ENCODE measurements at places on chromosomes 12 and 14.

DNA sequence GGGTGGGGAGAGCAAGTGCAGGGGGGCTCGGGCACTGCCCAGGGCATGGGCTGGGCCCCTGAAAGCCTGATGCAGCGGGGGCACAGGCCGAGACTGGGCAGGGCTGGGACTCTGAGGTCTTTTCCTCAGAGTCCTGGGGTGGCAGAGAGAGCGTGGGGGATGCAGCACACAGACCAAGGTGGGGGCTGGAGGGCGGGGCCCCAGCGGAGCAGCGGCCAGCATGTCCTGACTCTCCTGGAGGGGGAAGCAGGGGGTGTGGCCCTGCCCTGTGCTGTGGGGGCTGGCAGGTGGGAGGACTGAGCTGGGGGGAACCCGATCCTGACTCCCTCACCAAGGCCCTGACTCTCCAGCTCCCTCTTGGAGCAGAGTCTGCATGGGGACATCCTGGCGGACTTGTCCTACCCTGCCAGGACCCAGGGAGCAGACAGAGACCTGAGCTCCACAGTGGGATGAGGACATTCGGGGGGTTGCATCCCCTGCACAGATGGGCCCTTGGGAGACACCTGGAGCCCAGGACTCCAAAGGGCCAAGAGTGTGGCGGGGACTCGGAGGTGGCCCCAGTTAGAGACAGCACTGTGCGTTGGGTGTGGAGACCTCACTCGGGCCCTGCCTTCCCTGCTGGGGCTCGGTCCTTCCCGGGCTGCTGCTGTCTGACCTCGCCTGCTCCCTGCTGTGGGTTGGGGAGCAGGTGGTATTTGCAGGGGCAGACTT is 326.1 kb downstream of the TMEM121 start:
- no peak overlapping the region for H3K4me3 ChIP-seq
- no peaks in the 10 kb centered on the region for H3K27me3 ChIP-seq
- H3K27ac ChIP-seq, result no peak overlapping the region
- H3K36me3 ChIP-seq, result no peaks in the 10 kb centered on the region
- H3K4me1 ChIP-seq, result no peaks in the 10 kb centered on the region

GRCh38 chr14:23653051-23653450 is 16.9 kb downstream of the DHRS2 start:
- no peaks in the 10 kb centered on the region for H3K27me3 ChIP-seq
- H3K4me3 ChIP-seq, result no peak overlapping the region
- H3K36me3 ChIP-seq, result no peaks in the 10 kb centered on the region
- DNase-seq, result no peak
- H3K27ac ChIP-seq, result no peak overlapping the region

DNA sequence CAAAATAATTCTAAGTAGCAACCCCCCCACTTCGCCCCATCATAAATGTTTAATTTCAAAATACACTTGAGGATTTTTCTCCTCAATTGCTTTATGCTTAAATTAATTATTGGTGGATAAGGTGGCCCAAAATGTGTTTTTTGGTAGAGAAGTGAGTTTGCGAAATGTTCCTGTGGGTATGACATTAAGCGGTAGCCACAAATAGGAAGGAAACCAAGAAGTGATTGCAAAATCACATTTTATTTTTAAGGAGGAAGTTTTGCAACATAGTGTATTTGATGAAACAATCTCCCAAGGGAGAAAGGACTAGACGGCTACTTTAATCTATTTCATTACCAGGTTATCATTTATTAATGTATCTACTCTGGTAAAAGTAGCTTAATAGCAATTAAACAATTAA is 25.5 kb downstream of the SLC25A3 start:
- H3K27ac ChIP-seq, result no peak overlapping the region
- no peak overlapping the region for H3K4me3 ChIP-seq
- peaks cover 5% of the 10 kb centered on the region for H3K4me1 ChIP-seq
- H3K27me3 ChIP-seq, result no peaks in the 10 kb centered on the region
- DNase-seq, result no peak

DNA sequence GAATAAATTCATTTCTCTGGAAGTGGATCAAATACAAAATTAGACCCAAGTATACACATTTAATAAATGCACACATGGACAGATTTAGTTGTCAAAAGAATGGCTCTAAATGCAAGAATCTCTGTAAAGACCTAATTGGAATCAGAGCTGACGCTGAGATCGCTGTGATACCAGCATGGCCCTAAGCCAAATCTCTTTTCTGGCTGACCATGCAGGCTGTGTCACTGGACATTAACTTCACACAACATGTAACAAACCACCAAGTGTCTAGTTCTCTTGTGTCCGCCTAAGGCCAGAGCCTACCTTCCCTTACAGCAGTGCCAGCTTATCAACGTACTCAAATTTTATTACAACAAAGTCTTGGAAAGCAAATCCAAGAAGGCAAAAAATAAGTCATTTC is 127.5 kb downstream of the MED13L start:
- no peak overlapping the region for H3K27ac ChIP-seq
- H3K4me3 ChIP-seq, result no peak overlapping the region
- H3K27me3 ChIP-seq, result no peaks in the 10 kb centered on the region
- no peaks in the 10 kb centered on the region for H3K36me3 ChIP-seq

DNA sequence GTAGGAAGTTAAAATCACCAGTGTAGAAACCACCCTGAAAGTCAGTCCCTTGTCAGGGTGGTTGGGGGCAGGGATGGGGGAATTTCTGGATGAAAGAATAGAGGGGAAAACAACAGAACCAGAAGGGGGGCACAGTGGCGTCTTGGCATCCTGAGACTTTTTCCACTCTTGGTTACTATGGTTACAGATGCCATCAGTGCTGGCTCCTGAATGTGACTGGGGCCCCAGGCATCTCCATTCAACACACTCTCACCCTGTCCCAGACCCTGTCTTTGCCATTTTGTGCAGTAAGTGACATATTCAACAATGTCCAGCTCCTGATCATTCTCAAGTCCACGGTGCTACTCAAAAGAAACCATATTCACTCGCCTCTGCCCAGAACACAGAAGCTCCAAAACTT is 11.3 kb downstream of the KCNK10 start:
- DNase-seq, result no peak
- no peaks in the 10 kb centered on the region for H3K4me1 ChIP-seq
- no peak overlapping the region for H3K4me3 ChIP-seq
- H3K27me3 ChIP-seq, result no peaks in the 10 kb centered on the region

DNA sequence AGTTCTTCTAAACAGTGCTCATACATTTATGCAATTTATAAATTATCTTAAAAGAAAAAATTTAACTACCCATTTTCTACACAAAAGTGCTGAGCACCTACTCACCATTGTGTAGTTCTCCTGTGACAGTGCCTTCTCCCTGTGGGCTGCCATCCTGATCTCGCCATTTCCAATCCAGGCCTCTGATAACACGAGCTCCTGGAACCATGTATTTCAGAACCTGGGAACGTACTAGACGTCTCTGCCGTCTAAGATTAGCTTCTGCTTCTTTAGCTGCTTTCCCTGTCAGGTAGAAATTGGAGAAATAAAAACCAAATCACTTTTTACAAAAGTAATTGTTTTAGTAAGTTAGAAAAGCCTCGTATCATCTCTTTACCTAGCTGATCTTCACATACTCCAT is 74.5 kb downstream of the HECTD1 start:
- no peak for DNase-seq
- peaks cover 64% of the 10 kb centered on the region for H3K36me3 ChIP-seq
- no peaks in the 10 kb centered on the region for H3K4me1 ChIP-seq

DNA sequence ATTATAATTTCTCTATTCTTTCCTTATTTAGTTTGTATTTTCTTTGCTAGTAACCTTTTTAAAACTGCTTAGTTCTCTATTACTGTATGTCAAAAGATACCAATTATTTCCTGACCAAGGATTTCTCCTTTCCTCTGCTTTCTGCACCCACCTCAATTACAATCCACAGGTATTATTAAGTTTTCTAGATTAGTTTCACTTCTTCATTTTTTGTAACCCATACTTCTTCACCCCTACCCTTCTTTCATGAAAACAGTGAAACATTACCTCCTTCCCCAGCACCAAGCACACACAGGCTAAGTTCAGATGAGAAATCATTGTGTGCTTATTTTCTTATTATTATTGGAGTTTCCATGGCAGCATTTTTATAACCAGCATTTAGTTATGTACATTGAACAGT is 318.5 kb upstream of the MDGA2 start:
- no peaks in the 10 kb centered on the region for H3K27me3 ChIP-seq
- H3K4me3 ChIP-seq, result no peak overlapping the region
- DNase-seq, result no peak
- no peak overlapping the region for H3K27ac ChIP-seq
- no peaks in the 10 kb centered on the region for H3K4me1 ChIP-seq
- no peaks in the 10 kb centered on the region for H3K36me3 ChIP-seq

DNA sequence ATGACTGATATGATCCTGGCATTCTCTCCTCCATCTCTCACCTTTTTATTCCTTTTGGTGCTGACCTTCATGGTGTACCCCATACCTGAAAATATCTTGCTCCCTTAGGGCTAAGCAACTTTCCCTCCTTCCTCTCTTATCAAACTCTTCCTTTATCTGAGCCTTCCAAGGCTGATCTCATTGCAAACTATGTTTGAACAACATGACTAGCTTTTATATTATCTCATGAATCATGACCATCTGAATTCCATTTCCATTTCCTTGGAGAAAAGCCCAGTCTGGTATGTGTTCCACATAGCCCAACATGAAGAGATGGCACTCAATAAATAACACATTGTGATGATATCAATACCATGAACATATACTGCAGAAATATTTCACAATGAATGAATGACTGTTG is 111.6 kb downstream of the TSPAN8 start:
- no peaks in the 10 kb centered on the region for H3K27me3 ChIP-seq
- peaks cover 4% of the 10 kb centered on the region for H3K4me1 ChIP-seq
- no peak overlapping the region for H3K4me3 ChIP-seq
- no peak overlapping the region for H3K27ac ChIP-seq
- H3K36me3 ChIP-seq, result no peaks in the 10 kb centered on the region

- no peak for DNase-seq
- no peaks in the 10 kb centered on the region for H3K27me3 ChIP-seq
Measured at GRCh38 chr14:72450473-72451044, 443.3 kb downstream of the DPF3 start.

DNA sequence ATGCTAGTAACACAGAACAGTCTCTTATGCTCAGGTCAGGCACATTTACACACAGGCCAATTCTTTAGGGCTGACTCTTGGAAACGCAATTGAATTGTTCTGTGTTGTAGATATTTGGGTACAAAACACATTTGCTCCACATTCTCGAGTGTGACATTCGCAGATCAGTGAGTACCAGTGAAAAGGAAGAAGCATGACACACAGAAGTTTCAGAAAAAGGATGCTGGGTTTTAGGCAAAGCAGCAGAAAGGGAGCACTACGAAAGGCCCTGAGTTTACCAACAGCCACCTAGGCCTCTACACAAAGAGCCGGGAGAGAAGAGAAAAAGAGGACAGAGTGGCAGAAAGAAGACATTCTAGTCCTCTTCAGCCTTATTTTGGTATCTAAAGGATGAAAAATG is 254.4 kb upstream of the BTG1 start:
- no peaks in the 10 kb centered on the region for H3K36me3 ChIP-seq
- H3K27ac ChIP-seq, result peak overlapping the region; percentile 1
- no peak overlapping the region for H3K4me3 ChIP-seq
- H3K4me1 ChIP-seq, result peaks cover 19% of the 10 kb centered on the region
- H3K27me3 ChIP-seq, result no peaks in the 10 kb centered on the region

DNA sequence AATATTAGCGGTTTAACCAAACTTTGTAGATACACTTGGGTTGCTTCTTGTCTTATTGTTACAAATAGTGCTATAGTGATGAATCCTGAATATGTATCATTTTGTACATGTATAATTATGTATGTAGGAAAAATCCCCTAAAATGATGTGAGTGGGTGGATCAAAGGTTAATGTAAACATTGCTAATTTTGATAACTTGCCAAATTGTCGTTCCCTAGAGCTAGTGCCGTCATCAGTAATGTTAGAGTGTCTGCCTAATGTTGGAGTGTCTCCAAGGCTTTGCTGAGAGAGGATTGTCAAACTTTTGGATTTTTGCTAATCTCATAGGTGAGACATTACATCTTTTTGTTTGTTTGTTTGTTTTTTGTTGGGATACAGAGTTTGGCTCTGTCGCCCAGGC is 44.4 kb downstream of the AEBP2 start:
- H3K36me3 ChIP-seq, result no peaks in the 10 kb centered on the region
- no peak overlapping the region for H3K27ac ChIP-seq
- no peak for DNase-seq
- no peaks in the 10 kb centered on the region for H3K27me3 ChIP-seq
- H3K4me3 ChIP-seq, result no peak overlapping the region
- peaks cover 30% of the 10 kb centered on the region for H3K4me1 ChIP-seq

DNA sequence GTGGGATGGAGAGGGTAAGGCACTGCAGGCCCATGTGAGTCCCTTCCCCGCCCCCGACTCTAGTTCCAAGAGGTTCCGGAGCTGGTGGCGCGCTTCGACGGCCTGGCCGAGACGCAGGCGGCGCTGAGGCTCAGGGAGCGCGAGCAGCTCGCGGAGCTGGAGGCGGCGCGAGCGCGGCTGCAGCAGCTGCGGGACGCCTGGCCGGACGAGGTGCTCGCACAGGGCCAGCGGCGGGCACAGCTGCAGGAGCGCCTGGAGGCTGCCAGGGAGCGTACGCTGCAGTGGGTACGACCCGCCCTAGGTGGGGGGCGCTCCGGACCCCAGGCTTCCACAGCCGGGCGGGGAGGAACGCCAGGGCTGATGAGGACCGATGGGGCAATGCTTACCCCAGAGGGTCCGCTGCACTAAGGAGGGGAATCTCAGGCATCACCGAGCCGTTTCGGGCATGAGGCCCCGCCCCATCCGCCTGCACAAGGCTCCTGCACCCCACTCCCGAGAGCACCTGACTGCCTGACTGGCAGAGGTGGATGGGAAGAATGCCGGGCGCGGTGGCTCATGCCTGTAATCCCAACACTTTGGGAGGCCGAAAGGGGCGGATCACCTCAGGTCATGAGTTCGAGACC is 4.9 kb downstream of the CFAP73 start:
- DNase-seq, result no peak
- H3K4me1 ChIP-seq, result peaks cover 33% of the 10 kb centered on the region
- peaks cover 18% of the 10 kb centered on the region for H3K36me3 ChIP-seq
- H3K27ac ChIP-seq, result no peak overlapping the region
- no peaks in the 10 kb centered on the region for H3K27me3 ChIP-seq

- H3K4me3 ChIP-seq, result no peak overlapping the region
- H3K27ac ChIP-seq, result peak overlapping the region; percentile 83
- no peaks in the 10 kb centered on the region for H3K36me3 ChIP-seq
- no peaks in the 10 kb centered on the region for H3K27me3 ChIP-seq
- peaks cover 53% of the 10 kb centered on the region for H3K4me1 ChIP-seq
Measured at GRCh38 chr14:94598816-94599655, 13.2 kb upstream of the SERPINA3 start.

- no peaks in the 10 kb centered on the region for H3K27me3 ChIP-seq
- H3K36me3 ChIP-seq, result no peaks in the 10 kb centered on the region
- no peak overlapping the region for H3K4me3 ChIP-seq
- no peaks in the 10 kb centered on the region for H3K4me1 ChIP-seq
- H3K27ac ChIP-seq, result no peak overlapping the region
Measured at GRCh38 chr12:67415473-67415872, 146.3 kb downstream of the CAND1 start.

- no peak overlapping the region for H3K4me3 ChIP-seq
- DNase-seq, result no peak
- H3K4me1 ChIP-seq, result no peaks in the 10 kb centered on the region
- H3K36me3 ChIP-seq, result no peaks in the 10 kb centered on the region
- H3K27ac ChIP-seq, result no peak overlapping the region
Measured at GRCh38 chr14:56310643-56311042, 192.4 kb downstream of the PELI2 start.

DNA sequence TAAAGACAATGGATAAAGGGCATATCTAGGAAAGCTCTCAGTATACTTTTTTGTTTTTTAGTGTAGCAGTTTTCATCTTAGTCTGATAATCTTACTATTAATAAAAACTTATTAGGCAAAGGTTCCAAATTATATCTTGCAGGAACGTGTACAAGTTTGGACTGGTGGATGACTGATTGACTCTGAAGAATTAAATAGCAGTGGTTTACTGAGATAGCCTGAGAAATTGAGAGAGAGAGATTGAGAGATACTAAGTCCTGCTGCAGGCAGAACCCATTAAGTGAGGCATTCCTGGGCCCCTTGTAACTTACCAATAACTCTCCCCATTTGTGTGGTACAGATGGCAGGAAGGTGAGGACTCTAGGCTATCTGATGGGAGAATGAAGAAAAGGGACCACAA is 80.2 kb upstream of the SLC38A2 start:
- no peaks in the 10 kb centered on the region for H3K27me3 ChIP-seq
- DNase-seq, result no peak

Measured in vagina (tissue), 2 donors.